ENCODE measurements at places on chromosomes 5 and 9. TPM values are rescaled to one million over a fixed set of nuclear protein-coding genes. Genes with fewer than 3 reads are reported as not detected.

DNA sequence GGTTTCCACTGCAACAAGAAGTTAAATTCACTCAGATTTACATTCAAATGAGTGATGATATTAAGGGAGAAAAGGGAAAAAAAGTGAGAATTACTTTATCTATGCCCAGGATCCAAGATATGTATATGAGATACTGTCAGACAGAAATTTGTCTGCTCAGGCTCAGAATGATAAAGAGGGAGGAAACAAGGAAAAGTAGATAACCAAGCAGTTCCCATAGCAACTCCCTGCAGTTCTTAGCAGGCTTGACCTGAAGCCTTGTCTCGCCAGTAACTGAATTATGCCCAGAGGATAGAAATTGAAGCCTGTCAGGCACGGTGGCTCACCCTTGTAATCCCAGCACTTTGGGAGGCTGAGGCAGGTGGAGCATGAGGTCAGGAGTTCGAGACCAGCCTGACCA lies 304.4 kb downstream of the TLE1 start:
- DNase-seq, result no peak

DNA sequence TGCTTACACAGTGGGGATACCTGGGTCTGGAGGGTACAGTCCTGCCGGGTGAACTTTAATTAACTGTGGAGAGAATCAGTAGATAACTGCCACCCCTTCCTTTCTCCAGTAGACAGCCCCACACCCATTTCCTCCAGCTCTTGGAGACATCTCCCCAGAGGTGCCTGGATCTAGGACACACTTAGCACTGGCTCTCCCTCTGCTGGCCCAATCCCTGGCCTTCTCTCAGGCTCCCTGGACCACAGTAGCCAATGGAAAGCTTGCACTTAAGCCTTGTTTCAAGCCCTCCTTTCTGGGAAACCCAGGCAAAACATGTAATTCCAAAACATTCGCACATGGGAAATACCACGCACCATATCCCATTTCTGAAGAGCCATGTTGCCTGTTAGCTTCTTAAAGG lies 169.2 kb upstream of the GAS1 start:
- no peak for DNase-seq

DNA sequence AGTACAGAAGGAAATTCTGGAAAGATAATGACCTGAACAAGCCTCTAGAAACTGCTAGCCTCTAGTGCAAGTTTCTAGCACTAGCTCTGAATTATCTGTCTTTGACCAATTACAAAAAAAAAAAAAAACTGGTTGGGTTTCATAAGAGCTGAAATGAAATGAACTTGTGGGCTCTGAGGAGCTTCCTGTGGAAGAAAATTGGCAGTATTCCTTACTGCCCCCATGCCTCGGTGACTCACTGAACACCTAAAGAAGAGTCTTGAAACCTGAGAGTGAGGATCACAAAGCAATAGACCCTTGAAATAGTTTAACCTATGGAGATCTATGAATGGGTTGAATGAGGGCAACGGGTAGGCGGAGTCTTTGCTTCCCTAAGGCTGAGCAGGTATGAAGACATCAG lies 263.6 kb upstream of the RASA1 start:
- no peak for DNase-seq

DNA sequence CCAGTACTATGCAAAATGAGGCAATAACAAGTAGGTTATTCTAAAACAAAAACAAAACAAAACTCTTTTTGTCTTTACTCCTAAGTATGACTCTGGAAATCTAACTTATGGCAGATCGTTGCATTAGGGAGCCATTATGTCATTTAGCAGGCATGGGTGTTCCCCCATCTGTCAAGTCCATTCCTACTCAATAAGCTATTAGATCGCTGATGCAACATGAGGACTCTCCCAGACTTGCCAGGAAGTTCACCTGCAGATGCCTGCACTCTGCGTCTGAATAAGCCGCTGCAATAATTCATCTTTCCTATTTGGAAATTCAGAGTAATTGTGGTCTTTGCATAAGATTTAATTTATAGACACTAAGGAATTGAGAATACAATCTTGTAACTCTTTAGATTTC lies 585.0 kb downstream of the KIF4B start:
- DNase-seq, result no peak

- peak; percentile 52 for DNase-seq
These were observed 15.7 kb downstream of the LPCAT1 start for GRCh38 chr5:1507961-1508658.

DNA sequence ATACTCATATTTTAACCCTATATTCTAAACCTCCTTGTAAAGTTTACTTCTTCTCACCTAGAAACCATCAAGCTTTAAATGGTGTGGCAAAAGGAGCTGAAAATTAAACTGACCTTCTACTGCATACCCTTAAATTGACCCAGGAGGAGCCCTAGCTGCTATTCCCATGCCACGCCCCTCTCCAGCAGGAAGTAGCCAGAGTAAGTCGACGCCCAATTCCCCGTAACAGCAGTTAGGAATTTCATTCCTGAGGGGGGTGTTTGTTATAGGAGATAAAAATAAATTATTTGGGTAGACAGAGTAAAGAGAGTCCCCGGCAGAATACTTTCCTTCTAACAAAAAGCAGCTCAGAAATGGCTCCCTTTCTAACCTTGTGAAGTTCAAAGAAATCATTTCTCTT lies 111.8 kb upstream of the FAM174A start:
- no peak for DNase-seq

DNA sequence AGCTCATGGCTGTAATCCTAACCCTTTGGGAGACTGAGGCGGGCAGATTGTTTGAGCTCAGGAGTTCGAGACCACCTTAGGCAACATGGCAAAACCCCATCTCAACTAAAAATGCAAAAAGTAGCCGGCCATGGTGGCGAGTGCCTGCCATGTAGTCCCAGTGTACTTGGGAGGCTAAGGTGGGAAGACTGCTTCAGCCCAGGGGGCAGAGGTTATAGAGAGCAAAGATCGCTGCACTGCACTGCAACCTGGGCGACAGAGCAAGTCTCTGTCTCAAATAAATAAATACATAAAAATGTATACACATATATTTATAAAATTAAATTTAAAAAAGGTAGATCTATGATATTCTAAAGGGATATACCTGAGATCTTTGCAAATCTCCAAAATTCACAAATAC lies 19.4 kb downstream of the ZBTB5 start:
- DNase-seq, result no peak

- peak; percentile 68 for DNase-seq
These were observed 267.2 kb downstream of the RAB3C start for GRCh38 chr5:58849921-58850667.

DNA sequence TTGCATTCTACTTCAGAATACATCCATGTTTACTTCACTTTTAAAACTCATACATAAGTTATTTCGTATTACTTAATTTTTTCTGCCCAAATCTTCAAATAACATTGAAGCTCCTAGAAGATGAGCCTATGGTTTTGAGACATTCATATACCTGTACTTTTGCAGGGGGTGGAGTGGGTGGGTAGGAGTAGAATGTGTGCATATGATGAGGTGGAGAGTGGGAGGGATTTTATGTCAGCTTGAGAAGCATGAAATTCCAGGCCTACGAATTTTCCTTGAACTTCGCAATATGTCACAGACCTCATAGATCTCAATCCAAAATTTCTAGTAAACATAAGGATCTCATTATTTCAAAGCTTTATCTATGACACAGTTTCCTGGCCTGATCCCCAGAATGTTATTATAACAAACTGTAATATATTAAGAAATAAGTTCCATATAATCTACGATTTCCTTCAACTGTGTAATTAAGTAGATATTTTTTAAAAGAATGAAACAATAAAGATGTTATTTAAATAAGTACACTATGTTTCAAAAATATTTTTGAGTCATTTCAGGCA lies 19.7 kb upstream of the MOB3B start:
- no peak for DNase-seq

TMEM203 gene
- 28.7 TPM for total RNA-seq

Measured in upper lobe of right lung (tissue), 1 donor.